Activated CD8-positive, alpha-beta T cell treated with anti-CD3 and anti-CD28 coated beads, Interleukin-2, amount 10 ng/mL, durations not matched to agents 7 days and 5 days (primary cell): ENCODE measurements at places on chromosomes 2 and 18.

GRCh38 chr2:139427164-139427563 is 647.0 kb upstream of the NXPH2 start:
- no peak for DNase-seq

GRCh38 chr18:72700961-72701710 is 157.0 kb upstream of the CBLN2 start:
- DNase-seq = no peak

- no peak for DNase-seq
Measured at GRCh38 chr18:48896326-48896874, 54.4 kb downstream of the SMAD7 start.

GRCh38 chr2:28276807-28277206 is 115.9 kb upstream of the FOSL2 start:
- DNase-seq = no peak

- no peak for DNase-seq
Measured at GRCh38 chr2:45607701-45608100, 3.4 kb downstream of the SRBD1 start.

GRCh38 chr2:105249891-105250290 is 8.3 kb downstream of the GPR45 start:
- DNase-seq = no peak

DNA sequence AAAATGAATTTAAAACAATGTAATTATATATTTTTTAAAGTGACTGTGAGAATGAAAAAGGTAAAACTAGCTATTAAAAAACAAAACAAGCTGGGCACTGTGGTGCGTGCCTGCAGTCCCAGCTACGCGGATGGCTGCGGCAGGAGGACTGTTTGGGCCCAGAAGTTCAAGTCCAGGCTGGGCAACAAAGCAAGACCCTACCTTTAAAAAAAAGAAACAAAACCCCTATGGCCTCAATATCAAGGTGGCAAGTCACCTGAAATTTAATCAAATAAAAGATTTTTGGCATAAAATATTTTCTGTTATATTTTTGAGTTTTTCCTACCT is 46.9 kb upstream of the STRN start:
- DNase-seq = no peak

DNA sequence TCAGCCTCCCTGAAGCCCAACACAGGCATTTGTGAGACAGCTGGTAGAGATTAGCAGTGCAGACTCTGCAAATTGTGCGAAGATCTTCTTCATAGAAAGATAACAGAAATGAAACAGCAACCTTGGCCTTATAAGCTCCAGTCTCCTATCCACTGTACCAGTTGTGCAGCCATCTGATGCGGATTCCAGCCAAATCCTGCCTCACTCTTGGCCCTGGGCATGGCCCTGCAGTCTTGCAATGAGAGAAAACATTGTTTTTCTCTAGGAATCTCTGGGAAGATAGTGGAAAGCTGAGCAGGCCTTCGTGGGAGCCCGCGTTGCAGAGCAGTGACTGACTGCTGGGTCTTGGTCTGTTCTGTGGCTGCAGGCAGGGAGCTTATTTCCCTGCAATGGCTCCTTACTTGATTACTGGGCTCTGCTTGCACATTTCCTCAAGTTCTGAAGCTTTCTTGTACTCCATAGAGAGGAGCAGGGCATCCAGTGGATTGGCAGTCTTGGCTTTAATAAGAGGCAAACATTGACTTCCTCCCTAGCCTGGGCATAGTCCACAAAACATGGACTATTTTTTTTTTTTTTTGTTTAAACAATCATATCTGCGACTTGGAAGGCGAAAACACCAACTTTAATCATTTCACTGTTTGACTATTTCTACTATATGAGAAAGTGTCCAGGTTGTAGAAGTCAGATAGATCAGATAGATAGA is 193.0 kb downstream of the ACTR3 start:
- DNase-seq = no peak

DNA sequence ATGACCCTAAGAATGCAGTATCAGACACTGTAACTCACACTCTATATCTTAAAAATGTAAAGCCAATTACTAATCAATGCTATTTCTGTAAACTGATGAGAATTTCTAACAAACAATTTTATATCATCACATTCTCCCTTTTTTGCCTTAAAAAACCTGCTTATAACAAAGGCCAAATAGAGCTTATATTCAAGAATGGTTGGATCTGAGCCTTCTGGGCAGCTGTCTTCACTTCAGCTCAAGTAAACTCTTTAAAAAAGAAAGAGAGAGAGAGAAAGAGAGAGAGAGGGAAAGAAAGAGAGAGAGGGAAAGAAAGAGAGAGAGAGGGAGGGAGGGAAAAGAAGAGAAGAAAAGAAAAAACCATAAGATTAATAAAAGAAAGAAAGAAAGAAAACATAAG is 231.8 kb downstream of the KCNE4 start:
- DNase-seq = no peak

DNA sequence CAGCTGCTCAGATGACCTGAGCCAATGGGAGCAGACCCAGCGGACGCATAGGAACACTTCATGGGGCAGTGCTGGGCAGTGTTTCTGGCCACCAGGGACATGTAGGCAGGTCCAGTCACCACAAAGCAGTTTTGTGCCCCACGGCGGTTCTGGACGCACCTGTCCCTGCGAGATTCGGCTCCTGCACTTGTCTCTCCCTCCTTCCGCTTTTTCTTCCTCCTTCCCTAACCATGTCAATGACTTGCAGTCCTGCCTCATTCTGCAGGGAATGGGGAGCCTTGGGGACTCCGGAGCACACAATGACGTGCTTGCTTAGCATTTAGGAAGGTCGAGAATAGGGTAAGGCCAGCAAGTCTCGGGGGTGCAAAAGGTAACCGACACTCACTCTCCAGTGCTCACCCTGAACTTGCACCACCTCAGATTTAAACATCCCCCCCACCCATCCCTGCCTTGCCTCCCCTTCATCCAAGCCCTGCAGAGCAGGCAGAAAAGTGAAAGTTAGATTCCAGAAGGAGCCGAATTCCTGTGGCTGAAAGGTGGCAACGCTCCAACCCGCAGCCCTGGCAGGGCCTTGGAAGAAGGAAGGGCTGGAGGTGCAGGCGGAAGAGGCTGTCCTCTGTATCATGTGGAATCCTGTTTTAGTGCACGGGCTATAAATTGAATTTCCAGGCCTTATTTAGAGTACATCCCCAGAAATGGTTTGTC is 40.5 kb upstream of the ATG16L1 start:
- no peak for DNase-seq

- no peak for DNase-seq
Measured at GRCh38 chr2:98935777-98936352, at the start of gene CRACDL. Gene CRACDL, minus strand, starts transcription at chr2:98936225. Its CDS starts 89,425 bp downstream, at chr2:98846800.

DNA sequence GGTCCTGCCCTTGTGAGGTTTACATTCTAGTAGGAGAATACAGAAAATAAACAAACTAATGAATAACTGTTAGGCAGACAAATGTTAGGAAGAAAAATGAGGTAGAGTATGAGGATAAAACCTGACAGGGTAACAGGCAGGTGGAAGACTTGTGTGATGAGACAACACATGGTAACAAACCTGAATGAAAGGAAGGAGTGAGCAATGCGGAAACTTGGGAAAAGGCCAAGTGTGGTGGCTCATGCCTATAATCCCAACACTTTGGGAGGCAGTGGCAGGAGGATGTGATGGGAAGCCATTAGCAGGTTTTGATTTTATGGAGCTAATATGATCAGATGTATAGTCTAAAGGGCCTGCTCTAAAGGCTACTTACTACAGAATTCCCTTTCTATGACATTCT is 74.2 kb downstream of the INO80D start:
- no peak for DNase-seq

DNA sequence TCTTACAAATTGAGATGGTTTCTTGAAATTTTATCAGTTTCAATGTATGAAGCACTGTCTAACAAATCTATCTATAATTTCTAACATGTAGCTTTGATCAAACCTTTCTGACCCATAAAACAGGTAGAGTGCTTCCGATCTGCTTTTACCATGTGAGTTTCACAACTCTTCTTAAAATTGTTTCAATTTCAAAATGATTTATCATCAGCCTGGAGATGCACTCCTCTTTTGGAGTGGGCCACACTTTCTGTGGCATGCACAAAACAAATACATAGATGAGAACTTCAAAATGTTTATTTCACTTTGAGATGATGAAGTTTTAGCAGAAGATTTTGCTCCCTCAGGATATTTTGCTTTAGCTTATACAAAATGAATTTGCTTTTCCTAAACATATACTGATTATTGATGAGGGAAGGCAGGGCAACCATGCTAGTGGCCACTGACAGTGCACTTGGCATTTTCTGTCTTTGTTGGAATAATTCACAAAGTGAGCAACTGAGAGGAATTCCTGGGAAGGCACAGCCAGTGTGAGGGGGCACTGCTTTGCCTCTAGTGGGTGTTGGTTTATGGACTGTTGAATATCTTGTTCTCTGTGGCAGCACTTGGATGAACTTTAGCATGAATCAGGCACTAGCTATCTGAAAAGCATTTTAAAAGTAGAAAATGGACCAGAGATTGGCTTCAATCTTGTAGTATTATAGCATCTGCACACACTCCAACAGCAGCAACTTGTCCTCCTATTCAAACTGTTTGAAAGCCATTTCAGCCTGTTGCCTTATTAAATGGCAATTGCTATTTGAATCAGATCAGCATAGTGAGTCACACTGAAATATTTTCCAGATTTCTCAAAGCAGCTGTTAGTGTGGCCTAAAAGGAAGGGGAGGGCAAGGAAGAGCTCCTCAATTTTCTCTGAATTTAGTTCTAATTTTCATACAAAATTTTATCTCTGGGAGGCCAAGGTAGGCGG is 193.2 kb downstream of the CCDC85A start:
- DNase-seq = no peak

- DNase-seq = no peak
Measured at GRCh38 chr2:56009758-56010458, 86.3 kb upstream of the EFEMP1 start.

DNA sequence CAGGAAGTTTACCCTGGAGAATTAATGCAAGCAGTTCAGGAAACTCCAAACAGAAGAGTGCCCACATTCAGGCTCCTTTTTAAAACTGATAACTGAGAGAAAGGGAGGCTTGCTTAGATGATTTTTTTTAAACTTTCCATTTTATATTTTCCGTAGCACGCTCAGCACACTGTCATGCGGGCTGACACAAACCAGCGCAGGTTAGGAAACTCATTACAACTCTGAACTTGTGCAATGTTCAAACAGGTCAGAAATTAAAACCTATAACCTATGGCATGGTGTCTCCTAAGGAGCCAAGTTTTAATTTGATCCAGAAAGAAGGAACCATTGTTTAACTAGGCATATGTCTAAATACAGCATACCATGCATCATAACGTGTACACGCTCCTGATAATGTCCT is 117.7 kb upstream of the SMIM21 start:
- DNase-seq = no peak

DNA sequence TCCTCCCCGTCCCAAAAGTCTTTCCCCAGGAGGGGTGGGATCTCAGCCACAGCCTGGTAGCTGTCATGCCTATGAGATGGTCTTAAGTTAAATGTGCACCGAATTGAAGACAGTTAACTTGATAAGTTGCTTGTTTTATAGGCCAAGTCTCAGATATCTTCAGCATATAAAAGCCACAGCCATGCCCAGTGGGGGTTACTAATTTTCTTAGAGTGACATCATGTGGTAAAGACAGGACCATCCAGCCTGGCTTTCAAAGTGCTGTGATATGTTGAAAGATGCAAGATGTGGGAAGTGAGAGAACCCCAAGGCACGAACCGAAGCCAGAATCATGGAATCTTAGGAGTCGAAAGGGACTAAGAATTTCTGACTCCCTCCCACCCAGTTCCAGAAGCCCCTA is 42.1 kb upstream of the FAM124B start:
- no peak for DNase-seq
